ENCODE measurements at places on chromosomes 7 and 10.

DNA sequence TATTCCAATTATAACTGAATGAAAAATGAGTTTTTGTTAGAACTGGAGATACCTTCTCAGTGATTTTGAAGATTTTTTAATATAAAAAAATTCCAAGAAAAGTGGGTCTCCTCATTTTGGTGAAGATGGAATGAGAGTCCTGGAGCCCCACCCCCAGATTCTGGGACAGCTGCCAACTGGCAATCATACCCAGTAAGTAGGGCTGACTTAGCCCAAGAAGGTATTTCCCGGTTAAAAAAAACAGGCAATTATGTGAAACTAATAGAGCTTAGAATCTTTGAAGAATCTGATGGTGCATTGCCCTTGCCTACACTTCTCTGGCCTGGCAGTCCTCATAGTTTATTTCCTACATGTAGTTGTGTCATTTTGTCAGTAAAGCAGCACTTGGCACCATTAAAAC, 52.8 kb upstream of the VWDE start:
- no peak for DNase-seq

DNA sequence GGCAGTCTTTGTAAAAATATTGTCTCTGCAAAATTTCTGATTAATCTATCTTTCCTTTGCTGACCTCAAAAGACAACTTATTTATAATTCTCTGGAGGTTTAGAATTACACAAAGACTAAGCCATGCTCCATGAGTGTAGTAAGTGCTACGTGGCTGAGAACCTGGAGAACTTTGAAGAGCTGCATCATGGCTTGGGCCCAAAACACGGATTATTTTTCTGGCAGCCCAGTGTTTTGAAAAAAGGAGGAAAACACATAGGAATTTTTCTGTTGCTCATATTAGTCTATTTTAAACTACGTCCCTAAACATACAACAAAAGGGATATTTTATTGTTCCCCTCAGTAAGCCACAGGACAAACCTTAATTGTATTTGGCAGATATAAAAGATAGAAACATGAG, 360.7 kb upstream of the MYO3A start:
- DNase-seq, result no peak

GRCh38 chr7:6162650-6163366, 109.6 kb downstream of the CYTH3 start:
- DNase-seq, result no peak

DNA sequence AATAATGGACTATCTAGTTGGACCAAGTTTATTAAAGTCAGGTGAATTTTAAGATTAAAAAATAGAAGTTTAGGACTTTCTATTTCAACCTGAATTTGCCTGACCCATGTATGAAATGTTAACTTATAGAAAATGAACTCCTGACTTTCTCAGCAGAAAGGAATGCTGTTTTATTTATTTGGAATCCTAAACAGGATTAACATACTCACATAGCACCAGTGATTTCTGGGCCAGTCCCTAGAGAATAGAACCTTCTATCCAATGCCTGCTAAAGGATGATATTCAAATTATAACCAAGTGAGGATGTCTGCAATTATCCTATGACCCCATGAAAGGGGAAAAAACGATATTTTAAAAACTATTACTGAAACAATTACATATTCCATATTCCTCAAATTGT, 148.8 kb downstream of the CHRM2 start:
- DNase-seq, result no peak

DNA sequence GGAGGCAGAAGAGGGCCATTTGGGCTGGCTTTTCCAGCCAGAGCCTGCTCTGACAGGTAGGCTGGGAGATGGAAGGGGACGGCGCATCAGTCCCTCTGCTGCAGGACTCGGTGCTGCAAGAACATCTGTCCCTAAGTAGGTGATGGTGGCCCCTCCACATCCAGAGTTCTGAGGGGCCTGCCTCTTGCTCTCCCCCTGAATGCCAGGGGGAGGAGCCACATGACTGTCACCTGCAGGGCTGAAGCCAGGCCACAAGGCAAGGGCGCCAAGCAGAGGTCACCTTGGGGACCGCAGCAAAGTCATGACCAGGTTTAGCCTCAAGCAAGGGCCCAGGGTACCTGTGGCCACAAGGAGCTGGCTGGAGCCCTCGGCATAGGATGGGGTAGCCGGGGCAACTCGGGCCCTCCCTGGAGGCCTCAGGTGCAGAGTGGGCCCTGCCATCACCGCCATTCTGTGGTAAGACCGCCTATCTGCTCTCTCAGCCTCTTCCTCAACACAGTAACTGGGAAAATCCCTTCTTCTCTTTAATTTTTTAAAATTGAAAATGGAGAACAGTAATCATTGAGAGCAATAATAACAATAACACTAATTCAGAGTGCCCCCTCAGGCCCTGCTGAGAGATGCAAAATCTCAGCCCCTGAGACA, 99.3 kb downstream of the FAM53B start:
- DNase-seq, result no peak

GRCh38 chr7:120716307-120716706, 141.6 kb downstream of the TSPAN12 start:
- no peak for DNase-seq
